ENCODE measurements at places on chromosomes 13 and 19. TPM values are rescaled to one million over a fixed set of nuclear protein-coding genes. Genes with fewer than 3 reads are reported as not detected.
A peak's percentile ranks its signal among the peaks of the same experiment; 100 is the strongest.

- no peak overlapping the region for H3K4me3 ChIP-seq
- H3K27me3 ChIP-seq, result no peaks in the 10 kb centered on the region
- no peak overlapping the region for H3K27ac ChIP-seq
- peaks cover 47% of the 10 kb centered on the region for H3K36me3 ChIP-seq
- no peak for DNase-seq
- peaks cover 6% of the 10 kb centered on the region for H3K4me1 ChIP-seq
Observed at GRCh38 chr13:24505256-24505655, 7.3 kb downstream of the PARP4 start.

- H3K27ac ChIP-seq, result no peak overlapping the region
- no peak overlapping the region for H3K4me3 ChIP-seq
- DNase-seq, result no peak
- no peaks in the 10 kb centered on the region for H3K4me1 ChIP-seq
Observed at GRCh38 chr13:85462792-85463425, 336.3 kb downstream of the SLITRK6 start.

- H3K4me3 ChIP-seq, result no peak overlapping the region
- no peaks in the 10 kb centered on the region for H3K27me3 ChIP-seq
- no peaks in the 10 kb centered on the region for H3K4me1 ChIP-seq
- no peak overlapping the region for H3K27ac ChIP-seq
Observed at GRCh38 chr19:33344573-33344925, 29.0 kb upstream of the CEBPG start.

GRCh38 chr13:108508263-108508662, 121.1 kb upstream of the MYO16 start:
- H3K4me1 ChIP-seq, result no peaks in the 10 kb centered on the region
- no peak overlapping the region for H3K27ac ChIP-seq
- DNase-seq, result no peak
- H3K4me3 ChIP-seq, result no peak overlapping the region
- H3K36me3 ChIP-seq, result no peaks in the 10 kb centered on the region

- H3K4me3 ChIP-seq, result no peak overlapping the region
- no peaks in the 10 kb centered on the region for H3K27me3 ChIP-seq
- no peak for DNase-seq
- H3K36me3 ChIP-seq, result no peaks in the 10 kb centered on the region
- no peaks in the 10 kb centered on the region for H3K4me1 ChIP-seq
Observed at GRCh38 chr13:106916329-106916976, 348.5 kb upstream of the ARGLU1 start.

DNA sequence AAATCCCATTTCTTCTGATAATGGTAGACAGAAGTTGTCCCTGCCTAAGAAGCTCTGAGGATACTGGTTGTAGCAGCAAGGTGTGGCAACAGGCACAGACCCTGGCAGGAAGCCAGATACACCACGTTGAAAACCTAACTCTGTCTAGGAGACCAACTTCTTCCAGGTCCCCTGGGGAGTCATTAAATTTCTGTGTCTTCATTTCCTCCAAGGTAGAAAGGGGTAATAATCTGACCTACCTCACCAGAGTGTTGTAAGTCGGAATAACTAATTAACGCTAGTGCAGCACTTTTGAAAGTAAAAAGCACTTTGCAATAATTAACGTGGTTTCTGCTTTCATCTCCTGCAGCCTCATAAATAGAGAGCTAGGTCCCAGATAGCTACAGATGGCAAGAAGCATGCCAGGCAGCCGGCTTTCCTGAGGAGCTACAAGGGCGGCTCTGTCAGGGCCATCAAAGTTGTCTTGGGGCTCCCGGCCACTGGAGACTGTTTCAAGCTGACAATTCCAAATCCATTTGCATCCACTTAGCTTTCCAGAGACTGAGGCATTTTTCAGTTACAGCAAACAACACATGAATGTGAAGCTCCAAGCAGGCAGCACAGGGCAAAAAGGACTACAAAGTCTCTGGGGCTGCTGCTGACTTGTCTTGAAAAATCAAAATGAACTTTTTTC, 176.2 kb downstream of the FOXO1 start:
- no peaks in the 10 kb centered on the region for H3K4me1 ChIP-seq
- DNase-seq, result peak; percentile 58
- no peak overlapping the region for H3K4me3 ChIP-seq
- H3K27ac ChIP-seq, result no peak overlapping the region
- no peaks in the 10 kb centered on the region for H3K36me3 ChIP-seq
- no peaks in the 10 kb centered on the region for H3K27me3 ChIP-seq

DNA sequence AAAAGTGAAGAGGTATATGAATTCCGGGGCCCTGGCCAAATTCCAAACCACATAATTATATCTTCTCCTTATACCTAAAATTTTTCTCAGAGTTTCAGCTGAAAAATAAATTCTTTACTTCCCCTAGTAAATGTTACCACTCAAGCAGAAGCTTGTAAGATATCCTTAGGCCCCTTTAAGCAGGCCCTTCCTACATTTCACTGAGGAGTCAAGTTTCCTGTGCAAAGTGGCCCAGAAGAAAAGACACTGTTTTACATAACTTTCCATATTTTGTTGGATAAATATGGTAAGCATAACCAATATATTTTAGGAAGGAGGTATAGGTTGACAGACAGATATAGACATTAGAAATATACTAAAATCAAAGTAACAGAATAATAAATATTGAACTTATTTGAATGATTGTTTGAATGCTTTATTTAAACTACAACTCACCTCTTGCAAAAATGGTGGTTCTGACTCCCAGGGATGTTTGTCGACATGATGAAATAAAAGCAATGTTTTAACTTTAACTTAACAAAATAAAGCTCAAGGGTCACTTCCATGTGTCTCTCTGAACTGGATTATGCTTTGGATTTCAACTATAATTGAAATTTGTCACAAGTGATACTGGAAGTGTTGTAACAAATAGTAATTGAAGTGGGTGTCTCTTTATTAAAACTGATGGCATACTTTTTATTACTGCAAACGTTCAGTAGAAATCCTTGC, 141.2 kb downstream of the SPRY2 start:
- H3K4me1 ChIP-seq, result no peaks in the 10 kb centered on the region
- no peaks in the 10 kb centered on the region for H3K27me3 ChIP-seq
- H3K36me3 ChIP-seq, result no peaks in the 10 kb centered on the region
- no peak overlapping the region for H3K4me3 ChIP-seq
- no peak for DNase-seq

- no peak overlapping the region for H3K4me3 ChIP-seq
- no peak for DNase-seq
- H3K36me3 ChIP-seq, result no peaks in the 10 kb centered on the region
- peak overlapping the region; percentile 7 for H3K27ac ChIP-seq
- H3K4me1 ChIP-seq, result peaks cover 37% of the 10 kb centered on the region
Observed at GRCh38 chr13:23790577-23791170, 98.5 kb downstream of the MIPEP start.

DNA sequence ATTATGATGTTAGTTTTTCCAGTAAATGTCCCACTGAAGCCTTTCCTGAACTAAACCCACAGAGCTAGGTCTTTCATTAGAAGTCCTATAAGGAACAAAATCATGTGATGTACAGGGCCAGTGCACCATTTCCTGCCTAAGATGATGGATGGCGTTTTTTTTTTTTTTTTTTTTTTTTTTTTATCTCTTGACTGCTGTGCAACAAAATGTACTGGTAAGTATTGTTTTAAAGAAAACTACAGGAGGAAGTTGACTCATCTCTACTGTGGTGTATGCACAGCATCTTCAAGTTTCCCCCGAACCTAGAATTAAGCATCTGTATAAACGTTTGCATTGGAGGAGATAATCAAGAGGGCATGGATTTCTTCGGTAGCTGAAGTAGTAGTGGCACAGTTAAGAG, 197.5 kb downstream of the NBEA start:
- no peak overlapping the region for H3K4me3 ChIP-seq
- no peaks in the 10 kb centered on the region for H3K36me3 ChIP-seq
- H3K27ac ChIP-seq, result no peak overlapping the region
- H3K27me3 ChIP-seq, result no peaks in the 10 kb centered on the region
- no peak for DNase-seq
- H3K4me1 ChIP-seq, result no peaks in the 10 kb centered on the region

DNA sequence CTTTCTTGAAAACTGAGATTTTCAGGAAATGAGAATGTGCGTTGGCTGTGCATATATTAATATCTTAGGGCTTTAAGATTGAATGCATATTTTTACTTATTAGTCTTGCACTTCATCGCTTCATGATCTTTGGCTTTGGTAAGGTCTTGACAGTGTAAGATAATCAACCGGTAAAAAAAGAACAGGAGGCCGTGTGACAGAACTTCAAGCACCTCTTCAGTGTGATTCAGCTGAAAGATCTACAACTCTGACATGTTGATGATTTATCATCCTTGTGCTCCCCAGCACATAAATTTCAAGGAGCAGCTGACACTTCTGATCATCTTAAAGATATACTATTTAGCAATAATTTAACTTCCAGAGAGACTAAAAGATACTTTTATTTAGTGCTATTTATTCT, 195.1 kb downstream of the HS6ST3 start:
- no peak for DNase-seq
- no peak overlapping the region for H3K27ac ChIP-seq
- H3K4me3 ChIP-seq, result no peak overlapping the region
- no peaks in the 10 kb centered on the region for H3K4me1 ChIP-seq
- no peaks in the 10 kb centered on the region for H3K27me3 ChIP-seq
- no peaks in the 10 kb centered on the region for H3K36me3 ChIP-seq

GRCh38 chr13:79880818-79881217, 399.9 kb downstream of the NDFIP2 start:
- no peak overlapping the region for H3K27ac ChIP-seq
- no peak overlapping the region for H3K4me3 ChIP-seq
- no peak for DNase-seq
- no peaks in the 10 kb centered on the region for H3K4me1 ChIP-seq
- no peaks in the 10 kb centered on the region for H3K36me3 ChIP-seq
- no peaks in the 10 kb centered on the region for H3K27me3 ChIP-seq

DNA sequence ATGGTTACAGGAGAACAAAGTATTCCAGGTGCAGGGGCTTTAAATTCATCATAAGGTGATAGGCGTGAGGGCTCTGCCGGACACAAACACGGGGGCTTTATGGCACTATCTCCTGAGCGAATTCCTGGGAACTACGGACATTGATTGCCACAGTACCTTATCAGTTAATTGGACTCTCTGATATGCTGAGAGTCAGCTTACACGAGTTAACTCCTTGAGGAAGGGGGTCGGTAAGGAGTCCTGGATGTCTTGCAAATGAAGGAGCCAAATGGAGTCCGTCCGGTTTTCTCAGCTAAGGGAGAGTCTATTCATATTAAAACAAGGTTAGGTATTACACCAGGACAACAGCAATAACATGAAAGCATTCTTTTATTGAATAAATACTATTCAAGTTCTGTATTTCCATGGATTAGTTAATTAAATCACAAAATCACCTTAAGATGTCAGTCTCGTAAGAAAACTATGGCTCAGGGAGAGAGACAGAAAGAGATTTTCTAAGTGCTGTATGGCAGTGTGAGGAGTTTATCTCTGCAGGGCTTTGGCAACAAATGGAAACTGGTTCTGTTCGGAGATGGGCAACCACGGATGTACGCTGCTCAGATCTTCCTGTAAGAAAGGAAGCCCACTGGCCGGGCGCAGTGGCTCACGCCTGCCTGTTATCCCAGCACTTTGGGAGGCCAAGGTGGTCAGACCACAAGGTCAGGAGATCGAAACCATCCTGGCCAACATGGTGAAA, 26.2 kb upstream of the HIF3A start:
- H3K4me3 ChIP-seq, result no peak overlapping the region
- H3K4me1 ChIP-seq, result no peaks in the 10 kb centered on the region
- H3K27me3 ChIP-seq, result peaks cover 57% of the 10 kb centered on the region
- H3K36me3 ChIP-seq, result no peaks in the 10 kb centered on the region

DNA sequence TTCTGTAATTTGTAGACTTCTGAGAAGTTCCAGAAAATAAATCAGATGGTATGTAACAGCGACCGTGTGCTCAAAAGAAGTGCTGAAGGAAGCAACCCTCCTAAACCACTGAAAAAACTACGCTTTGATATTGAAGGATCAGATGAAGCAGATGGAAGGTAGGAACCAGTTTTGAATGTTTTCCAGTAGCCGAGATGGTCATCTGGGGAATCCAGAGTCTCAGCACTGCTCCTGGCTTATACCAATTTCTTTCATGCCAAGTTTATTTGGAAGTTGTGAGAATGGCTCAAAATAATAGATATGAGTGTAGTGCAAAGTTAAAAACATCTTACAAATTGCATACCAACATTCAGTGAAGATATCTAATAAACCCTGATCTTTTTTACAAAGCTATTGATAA, 56.2 kb downstream of the RCBTB2 start:
- DNase-seq, result no peak
- H3K4me1 ChIP-seq, result no peaks in the 10 kb centered on the region
- no peaks in the 10 kb centered on the region for H3K27me3 ChIP-seq
- no peak overlapping the region for H3K4me3 ChIP-seq
- peak overlapping the region; percentile 14 for H3K27ac ChIP-seq

DNA sequence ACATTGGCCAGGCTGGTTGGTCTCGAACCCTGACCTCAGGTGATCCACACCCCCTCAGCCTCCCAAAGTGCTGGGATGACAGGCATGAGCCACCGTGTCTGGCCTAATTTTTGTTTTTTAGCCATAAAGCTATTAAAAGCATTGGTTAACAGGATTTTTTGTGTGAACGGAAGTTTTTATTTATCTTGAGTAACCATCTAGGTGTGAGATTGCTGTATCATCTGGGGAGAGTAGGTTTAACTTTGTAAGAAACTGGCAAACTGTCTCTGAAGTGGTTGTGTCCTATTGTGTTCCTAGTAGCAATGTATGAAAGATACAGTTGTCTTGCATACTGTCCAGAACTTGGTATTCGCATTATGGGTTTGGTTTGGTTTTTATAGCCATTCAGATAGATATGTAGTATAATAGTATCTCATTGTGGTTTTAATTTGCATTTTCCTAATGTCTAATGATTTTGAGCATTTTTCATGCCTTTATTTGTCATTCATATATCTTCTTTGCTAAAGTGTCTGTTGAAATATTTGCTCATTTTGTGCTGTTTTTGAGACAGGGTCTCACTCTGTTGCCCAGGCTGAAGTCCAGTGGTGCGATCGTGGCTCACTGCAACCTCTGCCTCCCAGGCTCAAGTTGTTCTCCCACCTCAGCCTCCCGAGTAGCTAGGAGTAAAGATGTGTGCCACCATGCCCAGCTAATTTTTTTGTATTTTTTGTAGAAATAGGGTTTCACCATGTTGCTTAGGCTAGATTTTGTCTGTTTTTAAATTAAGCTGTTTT, 13.5 kb upstream of the PLEKHF1 start:
- no peaks in the 10 kb centered on the region for H3K4me1 ChIP-seq
- no peaks in the 10 kb centered on the region for H3K27me3 ChIP-seq
- no peak overlapping the region for H3K27ac ChIP-seq
- no peak overlapping the region for H3K4me3 ChIP-seq

MYO1F gene
- 47.2 TPM for total RNA-seq

ZNF296 gene
- 13.4 TPM for total RNA-seq

CRTC1 gene
- total RNA-seq, result 4.5 TPM

CCDC70 gene
- not detected for total RNA-seq

HIF3A gene
- 83.2 TPM for total RNA-seq

IZUMO4 gene
- not detected for total RNA-seq

LGALS14 gene
- total RNA-seq, result not detected

GPR180 gene
- 2.2 TPM for total RNA-seq

GNG7 gene
- 5.8 TPM for total RNA-seq

CACNA1A gene
- total RNA-seq, result not detected

SYCN gene
- total RNA-seq, result not detected

CLEC11A gene
- total RNA-seq, result 7.5 TPM

Measured in stomach (tissue), 19 donors.